ENCODE measurements at places on chromosomes 2 and 18.
A peak's percentile ranks its signal among the peaks of the same experiment; 100 is the strongest.

- no peak for DNase-seq
These were observed 698.0 kb downstream of the TDRD15 start for GRCh38 chr2:21821672-21822227.

- peak; percentile 94 for DNase-seq
These were observed 22.3 kb upstream of the VPS4B start for GRCh38 chr18:63444580-63444979.

DNA sequence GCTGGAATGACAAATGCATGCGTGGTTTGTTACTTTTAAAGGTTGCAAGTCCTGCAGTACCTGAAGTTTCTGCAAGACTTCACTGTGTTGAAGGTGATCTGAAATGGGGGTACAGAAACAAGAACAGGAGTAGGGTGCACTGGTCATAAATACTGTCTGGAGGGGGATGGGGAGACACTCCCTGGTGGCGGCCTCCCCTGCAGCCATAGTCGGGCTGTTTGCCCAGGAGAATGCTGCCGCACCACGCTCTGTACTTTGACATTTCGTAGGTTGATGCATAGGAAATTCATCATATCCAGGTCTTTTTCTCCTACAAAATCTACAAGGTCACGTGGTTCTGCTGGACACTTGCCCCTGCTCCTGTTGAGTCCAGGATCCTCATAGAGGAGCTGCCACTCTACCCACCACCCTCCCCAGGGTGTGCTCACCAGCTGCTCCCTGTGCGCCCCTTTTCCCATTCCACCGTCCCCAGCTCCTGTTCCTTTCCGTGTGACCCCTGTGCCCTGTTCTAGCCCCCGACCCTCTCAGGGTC, 103.8 kb downstream of the RNF144A start:
- no peak for DNase-seq

DNA sequence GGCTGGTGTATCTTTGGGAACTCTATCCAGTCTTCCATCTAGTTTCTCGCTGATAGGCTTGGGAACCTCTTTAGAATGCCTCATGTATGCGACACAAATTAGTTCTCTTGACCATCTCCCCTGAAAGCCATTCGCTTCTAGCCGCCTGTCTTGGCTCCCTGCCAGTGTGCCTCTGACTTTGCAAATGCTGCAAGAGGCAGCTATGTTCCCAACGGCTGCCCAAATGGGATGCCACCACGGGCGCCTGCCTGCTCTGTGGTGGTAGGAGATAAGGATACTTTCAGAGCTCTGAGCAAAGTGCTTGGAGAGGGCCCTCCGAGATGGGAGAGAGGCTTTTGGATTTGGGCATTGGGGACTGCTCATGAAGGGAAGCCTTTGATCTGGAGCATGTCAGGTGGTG, 77.7 kb upstream of the IGFBP5 start:
- DNase-seq = no peak

DNA sequence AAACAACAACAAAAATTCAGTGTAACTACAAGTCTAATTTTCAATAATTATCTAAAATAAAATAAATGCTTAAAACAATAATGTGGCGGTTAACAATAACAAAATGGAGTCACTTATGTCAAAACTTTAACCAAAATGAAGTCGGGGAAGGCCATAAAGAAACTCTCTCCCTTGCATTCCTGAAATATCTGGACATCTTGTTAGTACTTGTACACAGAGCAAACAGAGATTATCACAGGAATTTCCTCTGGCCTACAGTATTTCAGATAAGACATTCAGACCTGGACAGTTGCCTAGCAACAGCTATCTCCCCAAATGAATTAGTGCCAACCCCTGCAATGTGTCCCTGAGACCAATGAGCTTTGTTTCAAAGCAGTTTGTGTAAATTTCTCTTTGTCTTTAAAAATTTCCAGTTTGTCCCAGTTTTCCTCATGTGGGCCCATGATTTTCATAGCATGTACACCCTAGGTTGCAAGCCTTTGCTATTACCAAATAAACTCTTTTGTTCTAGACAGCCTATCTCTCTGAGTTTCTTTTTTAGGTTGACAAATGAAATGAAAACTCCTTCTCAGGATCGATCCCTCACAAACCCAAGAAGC, 68.6 kb downstream of the EXOC6B start:
- DNase-seq = no peak

DNA sequence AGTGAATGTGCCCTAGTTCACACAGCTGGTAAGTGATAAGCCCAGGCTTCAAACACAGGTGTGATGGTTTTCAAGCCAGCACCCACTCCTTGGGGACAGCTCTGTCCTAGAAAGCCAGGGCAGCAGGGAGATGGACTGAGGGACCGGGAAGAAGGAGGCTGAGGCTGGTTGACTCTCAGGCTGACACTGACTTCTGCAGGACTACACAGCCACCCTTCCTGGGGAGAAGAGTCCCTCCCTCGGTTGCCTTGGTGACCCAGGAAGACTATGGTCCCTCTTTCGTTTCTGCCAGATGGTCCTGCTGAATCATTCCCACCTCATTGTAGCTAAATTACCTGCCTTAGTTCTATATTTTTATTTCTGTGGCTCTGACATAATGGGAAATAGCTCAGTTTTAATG, 11.3 kb upstream of the FSHR start:
- no peak for DNase-seq

DNA sequence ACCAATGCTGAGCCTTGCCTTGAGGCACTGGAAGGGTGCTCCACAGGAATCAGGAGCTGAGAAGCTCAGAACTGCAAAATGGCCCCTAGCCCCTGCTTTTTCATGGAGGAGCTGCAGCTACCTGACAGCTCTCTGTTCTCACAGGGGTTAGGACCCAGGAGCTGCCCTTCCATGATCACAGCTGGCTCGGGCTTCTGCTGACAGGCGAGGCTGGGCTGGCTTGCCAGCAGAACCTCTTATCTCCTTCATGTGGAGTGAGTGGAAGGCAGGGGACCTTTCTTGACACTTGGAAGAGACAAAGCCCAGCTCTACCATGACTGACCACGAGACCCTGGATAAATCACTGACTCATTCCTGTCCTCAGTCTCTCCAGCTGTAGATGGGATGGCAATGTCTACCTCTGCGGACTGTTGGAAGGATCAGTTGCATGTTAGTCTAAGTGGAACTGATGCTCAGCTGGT, 113.4 kb downstream of the CAPN13 start:
- DNase-seq = no peak

GRCh38 chr2:139518321-139518720, 738.1 kb upstream of the NXPH2 start:
- DNase-seq = no peak

DNA sequence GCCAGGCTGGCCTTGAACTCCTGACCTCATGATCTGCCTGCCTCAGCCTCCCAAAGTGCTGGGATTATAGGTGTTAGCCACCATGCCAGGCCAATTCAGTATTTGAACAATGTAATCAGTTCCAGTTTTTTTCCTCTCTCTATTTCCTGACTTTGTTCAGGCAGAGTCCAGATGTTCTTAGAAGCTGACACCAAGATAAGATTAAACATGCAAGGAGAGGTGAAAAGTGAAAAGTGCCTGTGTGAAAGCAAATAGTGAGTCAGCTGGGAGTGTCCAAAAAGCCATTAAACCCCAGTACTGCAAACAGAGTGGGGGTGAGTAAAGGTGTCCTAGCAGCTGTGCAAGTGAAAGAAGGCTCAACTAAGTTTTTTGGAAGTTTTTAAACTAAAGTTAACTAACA, 231.5 kb downstream of the PTH2R start:
- no peak for DNase-seq

DNA sequence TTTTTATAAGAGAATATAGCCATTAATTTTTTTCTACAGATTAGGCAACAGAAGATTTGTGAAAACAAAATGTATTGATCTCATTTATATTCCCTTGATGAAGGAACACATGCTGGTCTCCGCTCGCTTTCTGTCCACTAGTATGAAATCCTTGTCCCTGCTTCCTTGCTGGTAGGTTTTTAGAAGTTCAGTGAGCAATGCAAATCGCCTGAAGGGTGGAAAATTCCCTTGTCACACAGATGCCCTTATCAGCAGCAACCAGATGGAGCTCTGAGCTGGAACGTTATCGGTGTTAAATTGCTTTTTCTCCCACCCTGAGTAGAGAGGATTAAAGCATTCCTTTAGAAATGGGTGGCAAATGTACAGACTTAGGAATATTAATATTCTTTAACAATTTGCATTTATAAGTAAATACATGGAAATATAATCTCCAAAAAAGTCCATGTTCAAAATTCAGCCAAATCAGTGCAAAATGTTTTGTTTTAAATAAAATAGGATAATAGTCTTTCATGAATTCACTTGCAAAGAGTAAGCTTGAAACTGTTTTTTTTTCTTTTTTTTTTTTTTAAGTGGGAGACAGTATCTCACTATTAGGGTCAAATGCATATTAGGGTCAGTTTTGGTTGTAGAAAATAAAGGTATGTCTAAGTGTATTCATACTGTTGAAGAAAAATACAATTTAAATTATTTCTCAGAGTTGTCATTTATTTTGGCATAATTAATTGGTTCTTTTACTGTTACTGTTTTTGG, 164.0 kb upstream of the MYO3B start:
- no peak for DNase-seq

- no peak for DNase-seq
These were observed 9.1 kb downstream of the SIX3 start for GRCh38 chr2:44950646-44951045.

GRCh38 chr2:238139196-238140039, 950 bp downstream of the KLHL30 start:
- DNase-seq = no peak

DNA sequence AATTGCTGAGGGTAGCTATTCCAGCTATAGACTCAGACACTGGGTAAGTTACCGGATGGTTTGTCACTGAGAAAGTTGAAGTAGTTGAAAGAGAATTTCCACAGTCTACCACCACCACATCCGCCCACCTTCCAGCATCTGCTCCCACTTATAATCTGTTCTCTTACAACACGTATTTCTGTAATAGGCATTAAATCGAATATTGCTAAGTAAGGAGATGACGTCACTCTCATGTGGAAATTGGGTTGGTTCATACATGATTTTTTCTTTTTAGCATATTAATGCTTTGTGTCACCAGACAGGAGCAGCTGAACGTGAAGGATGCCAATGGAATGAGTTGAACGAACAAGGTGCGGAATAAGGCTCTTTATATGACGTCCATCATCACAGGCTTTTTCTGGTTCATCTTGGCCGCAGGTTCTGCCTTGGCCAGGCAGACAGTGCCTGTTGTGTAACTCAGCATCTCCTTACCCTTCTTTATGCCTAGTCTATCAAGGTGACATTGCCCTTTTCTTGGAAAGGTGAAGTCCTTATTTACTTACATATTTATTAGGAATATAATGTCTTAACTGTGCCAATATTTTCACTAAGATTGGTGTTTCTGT, 45.9 kb downstream of the THUMPD2 start:
- no peak for DNase-seq

DNA sequence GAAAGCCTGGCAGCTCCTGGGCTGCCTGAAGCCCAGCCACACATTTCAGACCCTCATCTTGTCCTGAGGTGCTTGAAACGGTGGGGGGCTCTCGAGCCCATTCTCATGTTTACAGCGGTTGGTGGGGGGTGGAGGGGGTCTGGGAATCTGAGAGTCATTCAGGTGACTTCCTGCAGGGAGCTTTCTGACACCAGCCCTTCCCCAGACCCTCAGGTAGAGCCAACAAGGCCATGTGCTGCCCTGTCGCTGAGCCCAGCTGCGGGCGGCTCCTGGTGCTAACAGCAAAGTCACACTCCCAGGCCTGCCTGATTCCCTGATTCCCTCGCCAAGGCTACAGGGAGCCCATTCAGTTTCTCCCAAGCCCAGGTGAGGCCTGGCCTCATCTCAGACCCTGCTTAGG, 324.9 kb upstream of the MEX3C start:
- no peak for DNase-seq

- DNase-seq = no peak
These were observed 109.9 kb upstream of the CAB39 start for GRCh38 chr2:230602562-230603230.

DNA sequence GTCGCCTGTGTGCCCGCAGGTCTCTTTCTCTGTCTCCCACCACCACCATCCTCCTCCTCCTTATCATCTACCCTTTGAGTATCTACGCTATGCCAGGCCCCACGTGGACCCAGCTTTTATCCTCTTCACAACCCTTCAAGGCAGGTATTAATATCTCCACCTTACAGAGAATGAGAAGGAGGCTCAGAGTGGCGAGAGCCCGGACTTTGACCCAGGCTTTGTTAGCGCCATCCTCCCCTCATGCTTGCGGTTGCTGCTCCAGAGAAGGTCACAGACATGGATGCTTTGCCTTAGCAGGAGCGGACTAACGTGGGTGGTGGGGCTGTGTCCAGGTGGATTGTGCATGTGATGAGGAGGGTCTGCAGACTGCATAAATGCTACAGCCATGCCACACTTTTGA, 119.8 kb downstream of the CELF4 start:
- no peak for DNase-seq
